ENCODE measurements at places on chromosomes 12 and 14. TPM values are rescaled to one million over a fixed set of nuclear protein-coding genes. Genes with fewer than 3 reads are reported as not detected.

The IFNG-AS1 gene
- not detected for total RNA-seq

The BICDL1 gene
- 0.87 TPM for total RNA-seq

The ACSM4 gene
- not detected for total RNA-seq

The DGLUCY gene
- 202 TPM for total RNA-seq

The ACRBP gene
- total RNA-seq, result 1.2 TPM

The SMIM41 gene
- total RNA-seq, result 0.16 TPM

The SRRM4 gene
- 0.43 TPM for total RNA-seq

The NUDT4 gene
- 445 TPM for total RNA-seq

The MANSC1 gene
- 8.5 TPM for total RNA-seq

GRCh38 chr14:66638689-66639088 is 130.7 kb downstream of the GPHN start:
- DNase-seq, result no peak

- no peak for DNase-seq
Measured at GRCh38 chr12:77919450-77919849, 88.8 kb downstream of the NAV3 start.

GRCh38 chr12:75364919-75365318 is 26.0 kb upstream of the GLIPR1L2 start:
- no peak for DNase-seq

GRCh38 chr12:109773384-109774011 is 59.7 kb downstream of the TRPV4 start:
- DNase-seq, result no peak

DNA sequence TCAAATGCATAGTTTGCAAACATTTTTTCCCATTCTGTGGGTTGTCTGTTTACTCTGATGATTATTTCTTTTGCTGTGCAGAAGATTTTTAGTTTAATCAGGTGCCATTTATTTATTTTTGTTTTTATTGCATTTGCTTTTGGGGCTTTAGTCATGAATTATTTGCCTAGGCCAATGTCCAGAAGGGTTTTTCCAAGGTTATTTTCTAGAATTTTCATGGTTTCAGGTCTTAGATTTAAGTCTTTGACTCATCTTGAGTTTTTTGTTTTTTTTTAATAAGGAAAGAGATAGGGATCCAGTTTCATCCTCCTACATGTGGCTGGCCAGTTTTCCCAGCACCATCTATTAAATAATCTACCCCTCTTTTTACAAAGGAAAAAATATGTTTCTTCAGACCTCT is 57.2 kb upstream of the TMEM260 start:
- no peak for DNase-seq

GRCh38 chr12:89494411-89495231 is 30.0 kb downstream of the GALNT4 start:
- DNase-seq, result no peak

DNA sequence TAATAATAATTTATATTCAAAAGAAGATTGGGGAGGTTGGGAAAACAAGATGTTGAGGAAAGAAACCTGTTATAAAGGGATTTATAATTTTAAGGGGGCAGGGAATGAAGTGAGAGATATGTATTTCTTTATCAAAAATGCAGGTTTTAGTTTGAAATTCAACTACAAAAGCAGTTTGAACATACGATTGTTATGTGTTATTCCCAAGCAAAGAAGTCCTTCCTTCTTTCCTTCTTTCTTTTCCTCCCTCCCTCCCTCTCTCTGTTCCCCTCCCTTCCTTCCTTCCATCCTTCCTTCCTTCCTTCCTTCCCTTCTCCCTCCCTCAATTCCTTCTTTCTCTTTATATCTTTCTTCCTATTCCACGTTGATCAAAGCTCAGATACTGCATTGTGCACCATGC is 173.3 kb downstream of the NOVA1 start:
- DNase-seq, result no peak

DNA sequence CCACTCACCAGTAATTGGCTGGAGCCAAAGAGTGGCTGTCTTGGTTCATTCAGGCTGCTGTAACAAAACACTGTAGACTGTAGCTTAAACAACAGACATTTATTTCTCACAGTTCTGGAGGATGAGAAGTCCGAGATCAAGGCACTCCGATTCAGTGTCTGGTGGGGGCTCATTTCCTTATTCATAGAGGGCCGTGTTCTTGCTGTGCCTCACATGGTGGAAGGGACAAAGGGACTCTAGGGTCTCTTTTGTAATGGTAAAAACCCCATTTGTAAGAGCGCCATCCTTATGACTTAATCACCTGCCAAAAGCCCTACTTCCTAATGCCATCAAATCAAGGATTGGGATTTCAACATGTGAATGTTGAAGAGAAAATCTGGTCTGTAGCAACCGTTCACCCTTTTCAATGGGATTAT is 34.7 kb upstream of the CDKN3 start:
- DNase-seq, result no peak

- no peak for DNase-seq
Measured at GRCh38 chr12:57755194-57755453, 221 bp downstream of the MARCHF9 start.

DNA sequence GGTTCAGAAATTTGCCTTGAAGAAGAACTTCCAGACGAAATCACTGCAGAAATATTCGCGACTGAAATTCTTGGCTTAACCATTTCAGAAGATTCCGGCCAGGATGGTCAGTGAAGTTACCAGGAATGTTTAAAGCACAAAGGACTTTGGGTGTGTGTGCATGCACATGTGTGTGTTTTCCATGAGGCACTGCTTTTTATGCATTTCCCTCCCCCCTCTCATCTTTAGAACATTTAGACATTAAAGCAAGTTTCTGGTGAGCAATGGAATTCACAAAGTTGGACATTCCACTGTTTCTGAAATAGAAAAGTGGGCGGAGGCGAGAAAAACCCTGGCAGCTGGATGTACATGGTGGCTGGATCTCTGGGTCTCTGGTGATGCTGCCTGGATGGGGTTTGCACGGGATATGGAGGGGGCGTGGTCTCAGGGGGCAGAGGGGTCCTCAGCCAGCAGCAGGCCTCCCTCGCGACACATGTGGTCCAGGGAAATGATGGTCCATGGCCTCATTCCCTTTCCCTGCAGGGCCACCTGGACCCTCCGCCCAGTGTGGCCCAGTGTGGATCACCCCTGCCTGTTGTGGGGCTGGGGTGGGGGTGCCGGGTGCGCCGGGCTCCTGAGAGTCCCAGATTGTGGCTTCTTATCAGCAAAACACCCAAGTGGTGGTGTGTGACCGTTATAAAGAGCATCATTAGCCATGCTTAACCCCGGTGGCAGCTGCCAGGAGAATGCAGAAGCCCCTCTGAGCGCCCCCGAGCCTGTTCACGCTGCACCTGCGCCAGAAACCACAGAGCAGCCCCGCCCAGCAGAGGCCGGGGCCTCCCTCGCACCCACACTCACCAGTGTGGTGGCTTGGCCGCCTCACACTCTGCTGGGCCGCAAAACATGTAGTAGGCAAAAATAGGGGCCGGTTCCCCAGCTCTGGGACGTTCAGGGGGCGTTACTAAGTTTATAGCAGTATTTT is 17.8 kb upstream of the BCL7A start:
- DNase-seq, result no peak

GRCh38 chr12:70338531-70338930 is 27.6 kb upstream of the KCNMB4 start:
- no peak for DNase-seq

- DNase-seq, result no peak
Measured at GRCh38 chr12:1594006-1594260, 448 bp downstream of the FBXL14 start.

- DNase-seq, result no peak
Measured at GRCh38 chr12:129776977-129777667, 126.7 kb downstream of the TMEM132D start.

GRCh38 chr12:120231316-120232011 is 30.6 kb upstream of the RPLP0 start:
- DNase-seq, result peak; percentile 71

DNA sequence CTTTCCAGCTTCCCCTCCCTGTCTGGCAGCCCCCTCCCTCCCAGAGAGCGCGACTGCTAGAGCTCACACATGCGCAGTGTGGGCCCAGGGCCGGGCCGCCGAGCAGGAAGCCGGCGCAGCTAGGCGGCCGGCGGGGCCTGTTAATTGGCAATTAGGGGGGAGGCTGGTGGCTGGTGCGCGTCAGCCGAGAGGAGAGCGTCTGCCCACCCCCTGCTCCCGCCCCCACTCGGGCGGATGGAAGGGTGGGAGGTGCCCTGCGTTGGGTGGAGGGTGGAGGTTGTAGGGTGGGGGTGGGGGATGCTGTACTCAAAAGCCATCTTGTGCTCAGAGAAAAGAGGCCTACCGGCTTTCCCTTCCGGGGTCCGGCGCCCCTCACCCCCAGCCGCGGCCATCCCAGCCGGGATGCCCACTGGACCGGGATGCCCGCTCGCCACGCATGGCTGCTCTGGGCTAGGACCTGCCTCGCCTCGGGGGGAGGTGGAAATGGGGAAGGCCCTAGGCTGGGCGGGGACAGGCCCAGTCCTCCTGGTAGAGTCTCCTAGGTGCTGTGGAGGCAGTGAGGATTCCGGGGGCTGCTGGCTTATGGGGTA is 9.2 kb downstream of the HOXC8 start:
- DNase-seq, result peak; percentile 82

Data from Right ventricle myocardium inferior (tissue), 1 donor.